ENCODE measurements at places on chromosomes 13 and 19. TPM values are rescaled to one million over a fixed set of nuclear protein-coding genes. Genes with fewer than 3 reads are reported as not detected.

Gene HSPB6
- 77.1 TPM for total RNA-seq

Gene FFAR1
- not detected for total RNA-seq

Gene ZNF568
- total RNA-seq, result 27.0 TPM

Gene IGFL2
- not detected for total RNA-seq

Gene GPR18
- total RNA-seq, result not detected

Gene ZNF844
- total RNA-seq, result 11.2 TPM

Gene URAD
- not detected for total RNA-seq

Gene PSG7
- not detected for total RNA-seq

Gene RPL36
- total RNA-seq, result 121 TPM
